T-helper 17 cell (primary cell): ENCODE measurements at places on chromosomes 4 and X. TPM values are rescaled to one million over a fixed set of nuclear protein-coding genes. Genes with fewer than 3 reads are reported as not detected.

DNA sequence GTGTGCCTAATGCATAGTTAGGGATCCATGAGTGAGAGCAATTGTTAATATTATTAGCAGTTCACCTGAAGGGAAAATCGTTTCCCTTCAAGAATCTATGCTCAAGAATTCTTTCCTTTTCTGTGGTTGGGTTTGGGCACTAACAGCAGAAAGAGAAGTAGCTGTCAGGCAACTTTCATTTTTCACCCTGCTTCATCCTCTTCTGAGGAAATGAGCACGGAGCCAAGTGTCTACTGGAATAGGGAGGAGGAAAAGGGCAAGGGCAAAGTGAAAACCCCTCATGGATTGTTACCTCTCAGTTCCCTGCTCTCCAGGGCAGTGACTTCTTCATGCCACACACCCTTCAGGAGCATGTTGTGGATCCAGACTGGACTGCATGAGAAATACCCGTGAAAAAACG is 2.6 kb upstream of the HPGDS start:
- DNase-seq: no peak

GRCh38 chr4:53066155-53066554 is 204.0 kb downstream of the RASL11B start:
- DNase-seq: no peak

GRCh38 chr4:7323872-7324650 is 110.7 kb downstream of the PSAPL1 start:
- DNase-seq: no peak

The IGSF1 gene
- not detected for total RNA-seq

DNA sequence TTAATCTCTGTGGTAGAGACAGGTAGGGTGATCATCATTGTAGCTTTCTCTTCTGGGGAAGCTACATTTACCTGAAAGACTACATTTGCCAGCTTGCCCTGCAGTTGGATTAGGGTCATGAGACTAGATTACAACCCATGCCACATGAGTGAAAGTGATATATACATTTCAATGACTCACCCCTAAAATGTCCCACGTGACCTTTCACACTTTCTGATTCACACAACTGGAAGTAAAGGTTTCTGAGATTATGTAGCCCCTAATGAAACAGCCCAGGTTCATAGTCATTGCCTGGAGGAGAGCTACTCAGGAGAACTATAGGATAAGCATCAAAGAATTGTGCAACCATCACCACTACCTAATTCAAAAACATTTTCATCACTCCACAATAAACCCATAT is 17.8 kb downstream of the PDCL2 start:
- no peak for DNase-seq

DNA sequence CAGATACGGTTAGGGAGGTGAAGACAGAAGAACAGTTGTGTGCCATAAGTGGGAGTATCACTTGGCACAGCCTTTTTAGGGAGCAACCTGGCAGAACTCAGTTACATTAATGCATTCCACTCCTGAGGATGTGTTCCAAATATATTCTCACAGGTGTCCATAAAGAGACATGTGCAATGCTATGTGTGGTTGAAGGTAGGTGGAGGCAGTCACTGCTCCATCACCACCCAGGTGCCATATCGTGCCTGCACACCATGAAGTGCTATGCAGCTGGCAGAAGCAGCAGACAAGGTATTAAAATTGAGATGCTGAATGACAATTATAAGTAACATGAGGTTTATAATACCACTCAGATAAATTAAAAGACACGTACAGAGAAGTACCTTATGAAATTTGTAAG is 248.0 kb upstream of the SFRP2 start:
- DNase-seq: no peak

- no peak for DNase-seq
Observed at GRCh38 chr4:73417973-73418372, 13.9 kb downstream of the ALB start.

DNA sequence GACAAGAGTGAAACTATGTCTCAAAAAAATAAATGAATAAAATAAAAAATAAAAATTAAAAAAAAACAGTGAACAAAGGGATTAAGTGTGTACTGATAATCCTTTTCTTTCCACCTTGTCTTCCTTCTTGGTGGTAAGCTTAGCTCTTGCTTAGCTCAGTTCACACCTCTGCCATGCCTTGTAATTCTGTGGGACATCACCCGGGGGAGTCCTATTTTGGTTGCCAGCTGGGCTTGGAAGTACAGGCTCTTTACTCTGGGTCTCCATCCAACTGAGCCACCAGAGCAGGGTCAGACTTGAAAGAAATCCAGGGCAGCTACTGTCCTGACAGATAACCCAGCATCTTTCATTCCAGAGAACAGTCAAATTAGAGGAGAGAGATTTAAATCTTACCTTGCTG is 204.2 kb upstream of the TEX13A start:
- DNase-seq: no peak

DNA sequence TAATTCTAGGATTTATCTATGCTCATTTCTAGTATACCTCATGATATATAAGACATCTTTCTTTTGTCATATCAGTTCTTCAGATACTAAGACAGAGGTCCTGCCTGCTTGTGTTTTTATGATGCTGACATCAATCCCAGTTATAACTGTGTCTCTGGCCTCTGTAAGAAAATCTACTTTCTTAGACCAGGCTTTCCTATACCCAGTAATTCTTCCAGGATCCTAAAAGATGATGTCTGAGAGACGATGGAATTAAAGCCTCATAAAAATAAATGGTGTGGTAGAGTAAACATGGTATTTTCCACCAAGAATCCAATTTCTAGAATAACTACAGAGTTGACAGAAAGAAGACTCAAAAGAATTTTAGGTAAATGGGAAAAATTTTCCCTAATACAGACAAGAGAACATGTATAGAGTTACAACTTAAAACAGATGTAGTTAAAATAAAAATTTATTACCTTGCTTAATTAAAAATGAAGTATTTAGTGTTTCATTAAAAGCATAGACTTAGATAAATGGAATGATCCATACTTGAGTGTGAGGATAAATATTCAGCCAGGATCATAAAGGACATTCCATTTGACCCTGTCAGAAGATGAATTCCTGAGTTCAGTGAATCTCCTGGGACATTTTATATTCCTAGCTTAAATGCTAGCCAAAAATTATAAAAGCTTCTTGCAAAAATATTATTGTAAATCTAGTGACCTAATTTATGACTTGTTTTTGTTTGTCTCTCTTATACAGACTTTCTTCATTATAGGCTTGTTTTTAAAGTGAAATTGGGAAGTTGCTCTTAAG is 137.4 kb downstream of the PDLIM5 start:
- DNase-seq: no peak

The TMPRSS11A gene
- total RNA-seq: not detected

- no peak for DNase-seq
Observed at GRCh38 chr4:154414796-154415195, 76.8 kb downstream of the DCHS2 start.

- DNase-seq: no peak
Observed at GRCh38 chr4:175422331-175422730, 389.7 kb downstream of the GPM6A start.

- no peak for DNase-seq
Observed at GRCh38 chrX:34270434-34270833, 138.3 kb upstream of the FAM47A start.

The SLIT2 gene
- not detected for total RNA-seq

The DNAAF6 gene
- not detected for total RNA-seq

GRCh38 chrX:135345107-135345589 is 35.9 kb downstream of the ETDC start:
- no peak for DNase-seq

The SYTL4 gene
- 0.20 TPM for total RNA-seq

The TLR3 gene
- total RNA-seq: 0.55 TPM
